Glomerular endothelial cell (primary cell): ENCODE measurements at places on chromosomes 16 and 17.
A peak's percentile ranks its signal among the peaks of the same experiment; 100 is the strongest.

GRCh38 chr16:53991754-53992378, 287.9 kb downstream of the FTO start:
- no peak for DNase-seq

DNA sequence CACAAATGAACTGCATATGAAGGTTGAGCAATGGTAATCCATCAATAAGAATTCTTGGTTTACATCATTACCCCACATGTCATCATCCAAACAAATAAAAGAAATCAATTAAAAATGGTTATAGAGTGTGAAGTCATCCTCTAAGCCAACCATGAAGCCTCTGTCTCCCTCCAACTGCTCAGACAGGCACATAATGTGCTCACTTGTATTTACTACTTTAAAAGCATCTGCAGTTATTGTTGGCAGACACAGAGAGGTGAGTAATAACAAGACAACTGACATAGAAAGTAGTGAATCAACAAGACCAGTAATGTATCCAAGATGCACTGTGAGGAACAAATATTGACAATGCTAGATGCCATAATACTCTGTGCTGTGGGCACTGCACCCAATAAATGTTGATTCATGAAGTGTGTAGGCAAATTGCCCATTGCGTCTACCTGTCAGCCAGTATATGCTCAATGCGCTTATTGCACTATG, 20.0 kb downstream of the ADAMTS18 start:
- no peak for DNase-seq

DNA sequence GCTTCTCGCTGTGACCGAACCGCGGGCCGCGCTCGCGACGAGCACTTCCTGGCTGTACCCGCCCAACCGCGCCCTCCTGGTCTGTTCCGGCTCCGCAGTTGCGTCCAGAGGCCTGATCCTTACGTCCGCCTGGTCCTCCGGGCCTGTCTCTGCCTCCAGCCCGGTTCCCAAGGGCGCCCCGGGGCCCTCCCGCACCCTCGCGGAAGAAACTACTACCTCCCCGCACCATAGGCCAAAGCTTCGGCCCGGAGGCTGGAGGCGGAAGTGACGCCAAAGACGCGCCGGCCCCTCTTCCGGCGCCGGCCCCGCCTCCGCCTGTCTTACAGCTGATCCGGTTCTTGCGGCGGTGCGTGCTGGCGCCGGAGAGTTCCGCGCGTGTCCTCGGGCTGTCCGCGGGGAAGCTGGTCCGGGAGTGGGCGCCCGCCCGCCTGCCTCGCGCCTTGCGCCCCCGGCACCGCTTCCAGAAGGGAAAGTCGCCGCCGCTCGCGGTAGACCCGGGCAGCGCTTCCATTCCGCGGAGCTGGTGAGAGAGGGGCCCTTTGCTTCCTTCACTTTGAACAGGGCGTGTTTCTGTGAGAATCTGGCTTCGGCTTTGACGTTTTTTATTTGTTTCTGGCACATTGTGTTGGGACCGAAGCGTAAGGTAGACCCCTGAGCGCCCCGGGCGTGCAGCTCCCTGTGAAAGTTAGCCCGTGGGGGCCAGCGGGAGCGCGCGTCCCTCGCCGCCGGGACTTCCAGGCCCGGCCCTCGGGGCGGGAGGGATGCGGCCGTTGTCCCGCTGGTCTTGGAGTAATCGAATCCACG, at the start of gene ZNF778:
Gene ZNF778 (plus strand): TSS at position 316 of the 804 bp plus-strand sequence. CDS start 3,425 bp downstream, outside the sequence.
- DNase-seq, result no peak

DNA sequence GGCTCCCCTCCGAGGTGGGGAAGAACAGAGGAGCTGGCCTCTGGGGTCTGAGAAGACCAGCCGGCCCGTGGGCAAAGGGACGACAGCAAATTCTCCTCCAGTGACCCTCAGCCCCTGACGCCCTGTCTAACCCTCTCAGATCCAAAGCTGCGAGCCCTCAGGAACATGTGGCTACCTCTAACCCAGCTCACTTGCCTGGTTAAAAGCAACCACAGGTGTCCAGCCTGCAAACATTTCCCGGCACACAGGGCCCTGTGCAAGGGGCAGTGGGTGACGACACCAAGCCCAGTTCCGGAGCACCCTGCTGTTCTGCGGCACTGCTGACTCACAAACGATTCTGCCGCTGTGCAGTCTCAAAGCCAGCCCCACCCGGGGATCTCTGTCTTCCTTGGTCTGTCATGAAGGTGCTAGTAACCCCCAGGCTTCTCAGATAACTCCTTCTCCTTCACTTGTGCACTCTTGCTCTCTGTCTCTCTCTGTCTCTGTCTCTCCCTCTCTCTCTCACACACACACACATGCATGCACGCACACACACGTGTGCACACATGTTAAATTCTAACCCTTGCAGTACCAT, 23.0 kb downstream of the WNT3 start:
- DNase-seq, result no peak

GRCh38 chr17:45861165-45861564, 16.5 kb downstream of the SPPL2C start:
- DNase-seq, result no peak

DNA sequence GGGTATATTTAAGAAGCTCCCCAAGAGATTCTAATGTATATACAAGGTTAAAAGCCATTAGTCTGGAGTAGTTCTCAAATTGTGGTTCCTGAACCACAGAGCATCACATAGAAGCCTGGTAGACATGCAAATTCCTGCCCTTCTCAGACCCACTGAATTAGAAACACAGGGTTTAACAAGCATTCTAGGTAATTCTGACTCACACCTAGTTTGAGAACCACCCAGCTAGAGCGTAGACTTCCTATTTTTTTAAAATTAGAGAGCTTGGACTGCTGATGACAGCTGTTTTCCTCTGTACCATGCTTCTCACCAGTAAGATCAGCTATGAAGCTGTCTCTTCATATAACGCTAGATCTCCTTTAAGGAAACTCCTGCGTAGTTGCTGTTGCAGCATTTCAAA, 50.6 kb downstream of the HS3ST3B1 start:
- no peak for DNase-seq

DNA sequence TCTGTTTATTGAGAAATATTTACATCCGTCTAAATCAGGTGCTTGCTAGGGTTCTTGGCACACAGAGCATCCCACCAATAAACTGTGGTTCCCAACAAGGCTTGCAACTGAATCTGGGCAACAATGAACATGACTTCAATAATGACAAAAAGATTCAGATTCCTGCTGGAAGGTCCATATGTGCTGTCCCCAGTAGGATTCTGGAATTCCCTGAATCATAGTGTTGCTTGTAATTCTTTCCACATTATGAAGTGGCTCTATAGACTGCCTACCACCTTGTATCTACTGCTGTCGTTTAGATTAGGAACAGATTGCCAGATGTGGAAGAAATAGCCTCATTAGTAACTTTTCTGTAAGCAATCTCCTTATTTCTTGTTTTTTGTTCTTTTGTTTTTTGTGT, 265.9 kb downstream of the WWOX start:
- no peak for DNase-seq

GRCh38 chr16:77250400-77250799, 51.2 kb downstream of the SYCE1L start:
- DNase-seq, result no peak

DNA sequence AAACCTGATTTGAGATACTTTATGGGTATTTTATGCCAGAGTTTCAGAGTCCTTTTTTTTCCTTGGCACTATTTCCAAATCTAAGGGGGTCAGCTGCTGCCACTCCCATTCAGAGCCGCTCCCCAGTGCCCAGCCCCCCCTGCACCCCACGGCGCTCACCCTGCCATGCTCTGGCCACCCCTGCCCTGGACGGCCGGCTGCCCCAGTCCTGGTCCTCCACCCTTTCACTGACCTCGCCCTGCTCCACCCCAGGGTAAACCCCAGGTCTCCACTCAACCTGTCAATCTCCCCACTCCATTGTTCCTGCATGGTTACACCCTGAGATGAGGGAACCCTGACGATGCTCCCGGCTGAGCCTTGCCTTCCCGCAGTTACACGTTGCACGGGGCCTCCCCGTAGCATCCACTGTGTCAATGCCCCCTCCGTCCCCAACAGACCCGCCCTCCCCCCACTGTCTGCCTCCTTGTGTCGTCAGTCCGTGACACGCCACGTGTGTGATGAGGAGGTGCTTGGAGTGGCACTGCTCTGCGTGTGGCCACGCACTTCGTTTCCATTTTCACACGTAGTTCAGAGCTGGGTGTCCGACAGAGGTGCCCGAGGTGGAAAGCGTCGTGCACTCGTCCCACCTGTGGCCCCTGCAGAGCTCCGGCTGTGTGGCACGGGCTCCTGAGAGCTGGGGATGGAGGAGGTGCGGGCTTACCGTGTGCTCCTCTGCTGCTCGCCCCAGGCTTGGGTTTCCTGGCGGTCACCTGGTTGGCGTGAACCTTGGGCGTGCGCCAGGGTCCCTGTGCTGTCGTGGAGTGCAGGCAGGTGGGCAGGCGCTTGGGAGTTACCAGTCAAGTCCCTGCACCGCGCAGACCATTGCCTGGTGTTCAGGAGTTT, 116.5 kb downstream of the BANP start:
- DNase-seq, result no peak

- DNase-seq, result no peak
Observed at GRCh38 chr16:27235938-27236245, 32.6 kb downstream of the KDM8 start.

GRCh38 chr17:29705386-29705785, 82.7 kb upstream of the CORO6 start:
- DNase-seq, result no peak

DNA sequence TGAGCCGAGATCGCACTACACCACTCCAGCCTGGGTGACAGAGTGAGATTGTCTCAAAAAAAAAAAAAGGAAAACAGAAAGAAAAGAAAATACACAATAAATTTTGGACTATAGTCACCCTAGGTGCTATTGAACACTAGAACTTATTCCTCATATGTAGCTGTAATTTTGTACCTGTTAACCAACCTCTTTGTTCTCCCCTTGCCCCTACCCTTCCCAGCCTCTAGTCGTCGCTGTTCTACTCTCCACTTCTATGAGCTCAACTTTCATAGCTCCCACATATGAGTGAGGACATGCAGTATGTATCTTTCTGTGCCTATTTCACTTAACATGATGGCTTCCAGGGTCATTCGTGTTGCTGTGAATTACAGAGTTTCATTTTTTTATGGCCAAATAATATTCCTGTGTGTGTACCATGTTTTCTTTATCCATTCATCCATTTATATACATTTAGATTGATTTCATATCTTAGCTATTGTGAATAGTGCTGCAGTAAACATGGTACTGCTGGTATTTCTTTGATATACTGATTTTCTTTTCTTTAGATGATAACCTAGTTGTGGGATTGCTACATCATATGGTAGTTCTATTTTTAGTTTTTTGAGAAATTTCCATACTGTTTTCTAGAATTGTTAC, 28.3 kb downstream of the VPS35L start:
- no peak for DNase-seq

- no peak for DNase-seq
Observed at GRCh38 chr17:41536741-41537613, 8.9 kb upstream of the KRT19 start.

DNA sequence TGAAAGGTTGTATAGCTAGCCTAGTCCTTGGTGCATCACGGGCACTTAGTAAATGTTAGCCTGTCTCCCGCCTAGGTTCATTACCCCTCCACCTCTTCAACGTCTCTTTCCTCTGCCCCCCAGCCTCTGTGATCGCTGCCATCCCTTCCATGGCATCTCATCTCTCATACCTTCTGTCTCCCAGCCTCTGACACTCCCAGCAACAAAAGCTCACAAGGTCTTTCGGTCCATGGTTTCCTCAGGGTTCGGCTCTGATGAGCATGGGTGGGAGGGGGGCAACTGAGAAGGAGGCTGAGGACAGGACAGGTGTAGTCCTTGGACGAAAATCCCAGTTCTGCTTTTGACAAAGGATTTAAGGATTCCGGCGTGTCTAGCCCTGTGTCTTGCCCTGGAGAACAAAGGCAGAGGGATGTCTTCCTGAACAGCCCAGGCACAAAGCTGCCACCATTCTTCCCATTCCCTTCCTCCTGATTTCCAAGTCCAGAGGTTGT, 16.7 kb downstream of the CCR7 start:
- no peak for DNase-seq

DNA sequence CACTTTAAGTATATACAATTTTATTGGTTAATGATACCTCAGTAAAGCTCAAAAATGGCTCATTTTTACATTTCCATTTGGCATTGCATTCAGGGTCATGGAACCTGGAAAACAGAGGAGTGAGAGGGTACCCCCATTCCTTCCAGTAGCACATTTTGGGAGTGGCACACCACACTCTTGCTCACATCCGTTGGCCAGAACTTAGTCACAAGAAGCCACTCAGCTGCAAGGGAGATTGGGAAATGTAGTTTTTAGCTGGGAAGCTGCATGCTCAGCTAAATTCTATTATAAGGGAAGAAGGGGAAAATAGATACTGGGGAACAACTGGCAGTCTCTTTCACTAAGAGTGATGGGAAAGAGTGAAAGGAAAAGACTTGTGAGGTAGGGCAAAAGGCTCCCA, 102.5 kb upstream of the TMEM97 start:
- no peak for DNase-seq

- peak; percentile 16 for DNase-seq
Observed at GRCh38 chr16:12874186-12874585, 27.2 kb upstream of the SHISA9 start.

DNA sequence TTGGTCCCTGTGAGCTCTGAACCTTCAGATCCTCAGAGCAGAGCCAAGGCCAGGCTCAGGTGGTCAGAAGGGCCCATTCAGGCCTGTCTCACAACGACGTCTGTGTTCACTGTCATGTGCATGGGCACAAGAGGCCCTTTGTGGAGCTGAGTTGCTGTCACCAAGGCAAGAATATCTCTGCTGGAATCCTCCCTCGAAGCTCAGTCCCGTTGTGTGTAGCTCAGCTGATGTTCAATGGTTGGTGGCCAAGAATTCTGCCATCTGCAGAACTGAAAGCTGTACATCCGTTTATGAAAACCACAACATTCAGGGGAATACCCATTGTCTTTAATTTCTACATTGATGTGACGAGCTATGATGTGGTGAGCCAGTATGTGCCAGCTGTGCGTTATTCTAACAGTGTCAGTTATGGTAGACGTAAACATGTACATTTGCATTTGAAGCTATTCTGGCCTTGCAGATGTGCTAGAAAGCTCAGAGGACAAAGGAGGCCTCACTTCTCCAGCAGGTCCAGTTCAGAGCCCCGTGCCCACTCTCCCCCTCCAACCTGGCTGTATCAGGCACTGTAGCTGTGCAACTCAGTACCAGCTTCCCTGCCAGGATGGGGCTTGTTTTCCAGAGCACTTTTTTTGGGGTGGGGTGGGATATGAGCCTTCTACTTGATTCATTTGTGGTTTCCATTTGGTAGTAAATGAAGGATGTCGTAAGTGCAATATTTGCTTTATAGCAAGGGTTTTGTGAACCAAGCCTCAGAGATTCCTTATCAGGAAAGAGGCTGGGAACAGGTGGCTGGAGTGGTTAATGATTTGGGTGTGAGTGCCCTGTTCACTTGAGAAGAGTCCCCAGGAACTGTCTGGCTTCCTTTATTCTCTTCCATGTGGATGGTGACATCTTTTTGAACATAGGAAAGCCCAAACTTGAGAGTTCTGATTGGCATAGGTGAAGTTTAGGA, 56.1 kb downstream of the B9D1 start:
- no peak for DNase-seq

GRCh38 chr17:56595108-56595418, 1.6 kb downstream of the NOG start:
- DNase-seq, result no peak
